ENCODE measurements at places on chromosomes 3 and 15. TPM values are rescaled to one million over a fixed set of nuclear protein-coding genes. Genes with fewer than 3 reads are reported as not detected.

The CPN2 gene
- not detected for total RNA-seq

The ANKRD34C gene
- total RNA-seq, result not detected

The STARD5 gene
- 5.2 TPM for total RNA-seq

The UPK1B gene
- total RNA-seq, result not detected

The LRRC49 gene
- total RNA-seq, result 0.66 TPM

The TEX55 gene
- not detected for total RNA-seq

The CEMIP gene
- not detected for total RNA-seq

The ITPKA gene
- 0.52 TPM for total RNA-seq

Measured in activated CD8-positive, alpha-beta memory T cell treated with anti-CD3 and anti-CD28 coated beads, Interleukin-2, amount 10 ng/mL, durations not matched to agents 7 days and 5 days (primary cell).